ENCODE measurements at places on chromosomes 3 and 15.

DNA sequence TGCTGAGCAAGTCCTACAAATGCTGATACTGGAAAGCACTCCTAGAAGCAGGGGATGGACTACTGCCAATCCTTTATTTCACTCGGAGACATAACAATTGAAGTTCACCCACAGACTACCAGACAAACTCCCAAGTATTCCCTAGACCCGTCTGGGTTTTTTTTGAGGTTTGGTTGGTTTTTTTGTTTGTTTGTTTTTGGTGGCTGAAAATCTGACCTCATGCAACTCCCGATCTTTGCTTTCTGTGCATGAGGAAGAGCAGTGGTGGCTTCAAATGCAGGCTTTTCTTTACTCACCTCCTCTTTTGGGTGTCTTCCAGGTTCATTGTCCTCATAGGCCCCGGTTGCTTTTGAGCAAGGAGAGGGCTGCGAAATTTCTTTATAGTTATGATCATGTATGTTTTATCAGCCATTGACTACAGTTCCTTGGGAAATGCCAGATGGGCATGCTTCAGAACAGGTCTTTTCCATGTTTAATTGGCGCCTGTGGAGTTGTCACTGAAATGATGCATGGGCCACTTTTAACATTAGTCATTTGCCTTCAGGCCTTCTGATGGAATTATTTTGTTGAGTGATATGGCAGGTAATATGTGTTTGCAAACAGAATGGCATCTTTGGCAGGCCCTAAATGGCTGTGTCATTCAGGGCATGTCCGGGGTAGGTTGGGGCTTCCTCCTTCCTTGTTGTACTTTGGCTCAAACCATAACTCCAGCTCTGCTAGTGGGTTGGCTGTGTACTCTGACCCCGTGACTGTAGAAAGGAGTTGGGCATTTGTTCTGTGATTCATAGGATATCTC is 81.3 kb upstream of the ZBED2 start:
- DNase-seq: peak; percentile 19

GRCh38 chr15:58139276-58139988 is 1.3 kb downstream of the AQP9 start:
- peak; percentile 42 for DNase-seq

DNA sequence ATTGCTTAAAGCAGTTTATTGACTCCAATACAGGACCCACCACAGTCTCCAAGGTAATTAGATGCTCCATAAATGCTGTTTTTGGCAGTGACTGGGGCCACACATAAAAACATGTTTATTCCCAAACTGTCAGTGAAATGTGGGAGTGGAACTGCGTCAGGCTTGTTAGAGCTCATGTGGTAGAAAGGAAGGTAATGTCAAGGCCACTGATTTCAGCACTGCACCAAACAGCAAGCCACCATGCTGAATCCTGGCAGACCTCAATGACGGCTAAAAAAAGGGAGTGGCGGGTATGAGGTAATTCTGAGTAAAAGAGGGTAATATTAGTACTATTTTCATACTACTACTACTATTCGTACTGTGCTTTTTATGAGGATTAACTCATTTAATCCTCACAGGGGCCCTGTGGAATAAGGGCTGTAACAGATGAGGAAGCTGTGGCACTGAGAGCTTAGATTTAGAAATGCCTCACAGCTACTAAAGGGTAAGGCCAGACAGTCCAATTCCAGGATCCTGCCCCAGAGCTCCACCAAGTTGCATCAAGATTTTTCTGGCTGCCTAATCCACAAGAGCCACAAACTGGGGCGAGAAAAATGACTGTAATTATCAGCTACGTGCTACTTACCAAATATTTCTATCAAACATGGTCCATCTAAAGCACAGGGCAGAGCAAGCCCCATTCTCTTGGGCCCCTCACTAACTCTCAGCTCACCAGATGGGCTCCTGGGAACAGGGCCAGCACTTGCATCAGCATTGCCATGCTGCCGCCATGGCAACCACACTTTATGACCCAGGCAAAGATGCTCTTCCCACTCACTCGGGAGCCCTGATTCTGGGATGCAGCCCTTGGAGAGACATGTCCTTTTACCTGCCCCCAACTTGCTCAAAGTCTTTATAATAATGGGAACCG is 83.6 kb upstream of the SPATA12 start:
- peak; percentile 93 for DNase-seq

DNA sequence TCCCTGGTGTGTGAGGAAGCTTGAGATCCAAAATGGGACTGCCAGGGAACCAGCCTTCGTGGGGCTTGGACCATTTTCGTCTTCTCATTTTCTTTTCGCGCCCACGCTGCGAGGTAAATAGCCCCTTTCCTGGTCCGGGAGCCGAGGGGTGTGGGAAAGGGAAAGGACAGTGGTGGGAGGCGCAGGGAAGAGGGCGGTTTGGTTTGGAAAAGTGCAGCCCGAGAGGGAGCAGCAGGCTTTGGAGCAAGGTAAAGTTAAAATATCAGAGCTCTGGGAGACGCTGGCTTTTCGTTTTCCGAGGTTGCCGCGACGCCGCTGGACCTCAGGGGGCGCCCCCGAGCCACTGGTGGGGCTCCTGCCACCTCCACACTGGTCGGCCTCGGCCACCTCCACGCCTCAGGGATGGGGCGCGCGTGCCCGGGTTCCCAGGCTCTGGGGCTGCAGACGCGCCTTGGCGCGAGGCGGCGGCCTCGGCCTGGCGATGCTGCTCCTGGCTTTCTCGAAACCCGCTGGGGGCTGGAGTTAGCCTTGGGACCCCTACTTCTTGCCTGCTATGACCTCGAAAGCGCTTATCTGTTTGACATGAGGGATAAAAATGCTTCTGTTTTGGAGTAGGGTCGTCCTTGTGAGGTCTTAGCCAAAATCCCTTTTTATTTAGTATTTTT is 3.2 kb downstream of the PTPRG start:
- peak; percentile 92 for DNase-seq

DNA sequence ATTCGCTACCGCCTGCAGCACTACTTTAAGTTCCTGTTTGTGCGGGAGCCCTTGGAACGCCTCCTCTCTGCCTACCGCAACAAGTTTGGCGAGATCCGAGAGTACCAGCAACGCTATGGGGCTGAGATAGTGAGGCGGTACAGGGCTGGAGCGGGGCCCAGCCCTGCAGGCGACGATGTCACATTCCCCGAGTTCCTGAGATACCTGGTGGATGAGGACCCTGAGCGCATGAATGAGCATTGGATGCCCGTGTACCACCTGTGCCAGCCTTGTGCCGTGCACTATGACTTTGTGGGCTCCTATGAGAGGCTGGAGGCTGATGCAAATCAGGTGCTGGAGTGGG is 995 bp downstream of the CHST14 start:
- DNase-seq: no peak
